ENCODE measurements at places on chromosomes 4 and X.

- no peak for DNase-seq
Measured at GRCh38 chrX:14903891-14904290, 30.7 kb downstream of the MOSPD2 start.

DNA sequence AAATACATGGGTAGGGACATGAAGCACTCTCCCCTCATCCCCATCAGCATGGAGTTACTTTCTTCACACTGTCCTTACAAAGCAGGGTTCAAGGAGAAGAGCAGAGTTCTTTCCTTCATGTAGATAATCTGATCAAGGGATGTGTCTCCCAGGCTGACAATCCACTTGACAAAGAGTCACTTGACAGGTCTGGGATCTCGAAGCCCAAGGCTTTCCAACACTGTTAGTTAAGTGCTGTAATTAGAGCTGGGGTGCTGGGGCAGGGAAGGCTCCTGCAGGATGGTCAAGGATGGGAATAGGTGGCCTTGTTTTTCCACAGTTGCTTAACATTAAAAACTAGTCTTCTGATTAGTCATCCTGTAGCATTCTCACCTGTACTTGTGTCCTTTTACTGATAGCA lies 38.0 kb downstream of the CCNG2 start:
- DNase-seq, result no peak

- DNase-seq, result no peak
Measured at GRCh38 chr4:171484681-171485080, 328.5 kb upstream of the GALNTL6 start.

DNA sequence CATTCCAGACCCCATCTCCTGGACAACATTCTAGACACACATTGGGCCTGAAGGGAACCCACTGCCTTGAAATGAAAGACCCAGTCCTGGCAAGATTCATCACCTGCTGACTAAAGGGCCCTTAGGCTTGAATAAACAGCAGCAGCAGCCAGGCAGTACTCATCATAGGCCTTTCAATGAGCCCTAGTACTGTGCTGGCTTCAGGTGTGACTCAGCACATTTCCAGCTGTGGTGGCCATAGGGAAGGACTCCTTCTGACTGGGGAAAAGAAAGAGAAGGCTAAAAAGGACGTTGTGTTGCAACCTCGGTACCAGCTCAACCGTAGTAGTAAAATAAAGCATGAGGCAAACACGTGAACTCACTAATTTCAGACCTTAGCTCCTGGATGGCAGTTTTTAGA lies 344.0 kb downstream of the ACTRT1 start:
- DNase-seq, result no peak

DNA sequence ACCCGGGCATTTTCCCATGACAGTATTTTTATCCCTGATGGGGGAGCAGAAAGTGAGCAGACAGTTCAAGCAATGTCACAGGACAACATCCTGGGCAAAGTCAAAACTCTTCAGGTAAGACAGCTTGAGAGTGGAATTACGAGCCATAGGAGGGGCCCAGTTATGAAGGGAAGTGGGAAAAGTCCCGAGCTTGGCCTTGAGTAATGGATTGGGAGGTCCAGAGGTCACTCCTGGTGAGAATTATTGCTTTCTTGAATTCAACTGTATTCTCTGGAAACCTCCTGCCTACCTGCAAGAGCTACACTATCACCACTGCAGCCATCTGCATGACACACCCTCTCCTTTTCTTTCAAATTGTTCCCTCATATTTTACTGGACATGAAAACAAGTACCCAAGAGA lies 89.1 kb downstream of the AASDH start:
- no peak for DNase-seq

- DNase-seq, result no peak
Measured at GRCh38 chr4:76616526-76616925, 181.5 kb downstream of the SHROOM3 start.

DNA sequence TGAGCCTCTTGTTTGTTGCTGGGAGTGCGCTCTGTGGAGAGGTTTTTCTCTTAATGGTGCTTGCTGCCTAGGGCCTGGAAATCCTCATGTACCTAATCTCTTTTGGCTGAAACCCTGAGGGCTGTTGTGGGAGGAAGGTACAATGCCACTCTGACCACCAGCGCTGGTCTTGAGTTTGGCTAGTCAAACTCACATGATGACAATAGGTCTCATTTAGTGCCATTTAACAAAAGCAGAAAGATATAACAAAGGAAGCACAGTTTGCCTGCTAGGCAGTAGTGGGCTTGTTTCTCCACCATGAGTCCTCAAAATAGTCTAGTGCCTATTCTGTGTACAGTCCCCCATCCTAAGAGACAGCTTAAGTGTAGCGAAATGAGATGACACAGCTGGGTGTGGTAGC lies 111.3 kb downstream of the TSPAN7 start:
- no peak for DNase-seq

DNA sequence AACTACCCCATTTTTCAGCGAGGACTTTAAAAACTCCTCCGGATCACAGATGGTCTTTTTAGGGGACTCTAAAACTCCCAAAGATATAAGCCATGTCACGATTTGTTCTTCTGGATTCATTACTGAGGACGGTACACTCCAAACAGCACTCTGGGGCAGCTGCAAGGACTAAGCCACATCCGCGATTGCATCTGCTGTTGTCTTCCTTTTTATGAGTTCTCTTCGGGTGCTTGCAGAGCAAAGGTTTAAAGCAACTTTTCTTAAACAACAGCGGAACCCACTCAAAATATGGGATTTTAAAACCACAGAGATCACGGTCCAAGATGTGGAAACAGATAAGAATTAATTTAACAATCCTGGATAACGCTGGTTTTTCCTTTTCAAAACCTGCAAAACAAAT lies at the start of gene ARHGEF6:
ARHGEF6 (minus strand) TSS at position 170 of the 400 bp plus-strand sequence; CDS start at position 120, 50 bp downstream.
- no peak for DNase-seq

GRCh38 chr4:70925899-70926635 lies 23.9 kb downstream of the MOB1B start:
- no peak for DNase-seq

- no peak for DNase-seq
Measured at GRCh38 chrX:111410590-111411078, 1.4 kb downstream of the DCX start.

- DNase-seq, result no peak
Measured at GRCh38 chr4:173091958-173092357, 76.7 kb upstream of the GALNT7 start.

DNA sequence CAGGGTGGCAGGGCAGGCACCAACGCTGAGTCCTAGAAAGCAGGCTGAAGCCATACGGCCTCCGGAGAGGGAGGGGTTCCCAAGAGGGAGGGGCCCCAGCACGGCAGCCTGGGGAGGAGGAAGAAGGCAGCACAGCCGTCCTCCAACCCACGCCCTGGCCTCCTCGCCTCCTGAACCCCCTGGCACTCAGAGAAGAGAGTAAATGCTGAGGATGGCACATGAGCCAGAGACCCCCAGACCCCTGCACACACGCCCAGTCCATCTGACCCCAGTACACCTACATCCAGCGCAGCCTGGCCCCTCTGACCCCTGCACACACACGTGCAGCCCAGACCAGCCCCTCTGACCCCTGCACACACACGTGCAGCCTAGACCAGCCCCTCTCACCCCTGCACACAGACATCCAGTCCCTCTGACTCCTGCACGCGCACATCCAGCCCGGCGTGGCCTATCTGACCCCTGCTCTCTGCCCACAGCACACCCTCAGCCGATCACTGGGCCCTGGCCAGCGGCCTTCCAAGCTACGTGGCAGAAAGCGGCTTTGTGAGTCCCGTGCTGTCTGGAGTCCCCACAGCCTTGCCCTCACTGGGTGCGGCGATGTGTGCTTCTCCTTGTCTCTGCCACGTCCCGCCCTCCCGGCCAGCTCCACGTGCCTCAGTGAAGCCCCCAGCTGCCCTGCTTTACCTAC lies 18.5 kb downstream of the ATP5ME start:
- DNase-seq, result no peak

- DNase-seq, result no peak
Measured at GRCh38 chrX:130351567-130351966, 11.8 kb downstream of the SLC25A14 start.

Measured in stimulated activated CD4-positive, alpha-beta T cell treated with anti-CD3 and anti-CD28 coated beads, Interleukin-1b, Interleukin-23, amount 100 ng/mL, for 1 hour (primary cell).